ENCODE measurements at places on chromosomes 3 and 15. TPM values are rescaled to one million over a fixed set of nuclear protein-coding genes. Genes with fewer than 3 reads are reported as not detected.
A peak's percentile ranks its signal among the peaks of the same experiment; 100 is the strongest.

The UBL7 gene
- 28.9 TPM for polyA plus RNA-seq

DNA sequence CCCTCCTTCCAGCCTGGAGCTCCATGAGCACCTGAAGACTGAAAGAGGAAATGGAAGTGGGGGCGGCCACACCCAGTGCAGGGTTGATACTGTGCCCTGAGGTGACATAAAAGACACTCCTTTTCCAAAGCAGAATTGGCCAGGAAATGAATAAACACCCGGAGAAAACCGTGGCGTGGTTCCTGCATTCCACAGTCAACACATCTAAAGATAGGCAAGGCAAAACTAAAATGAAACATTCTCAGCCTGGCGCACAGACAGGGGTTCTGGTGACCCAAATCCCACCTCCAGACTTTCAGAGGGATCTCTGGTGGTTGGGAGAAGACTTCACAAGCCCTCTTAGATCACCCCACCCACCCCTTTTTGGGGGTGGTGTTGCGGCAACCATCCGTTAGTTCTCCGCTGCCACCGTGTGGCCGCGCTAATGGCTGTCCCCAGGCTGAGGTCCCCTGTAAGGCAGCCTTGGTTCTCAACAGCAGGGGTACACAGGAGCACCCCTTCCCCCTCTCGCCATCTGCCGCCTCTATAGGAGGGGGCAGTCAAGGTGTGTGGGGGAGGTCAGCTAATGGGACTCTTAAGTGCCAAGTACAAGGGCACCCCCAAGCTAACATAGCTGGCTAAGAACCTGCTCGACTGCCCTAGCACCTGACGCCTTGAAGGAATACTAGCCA lies 2.5 kb upstream of the MST1R start:
- peak; percentile 69 for DNase-seq

The ZBTB20 gene
- polyA plus RNA-seq = 0.69 TPM

The FOXB1 gene
- polyA plus RNA-seq = not detected

DNA sequence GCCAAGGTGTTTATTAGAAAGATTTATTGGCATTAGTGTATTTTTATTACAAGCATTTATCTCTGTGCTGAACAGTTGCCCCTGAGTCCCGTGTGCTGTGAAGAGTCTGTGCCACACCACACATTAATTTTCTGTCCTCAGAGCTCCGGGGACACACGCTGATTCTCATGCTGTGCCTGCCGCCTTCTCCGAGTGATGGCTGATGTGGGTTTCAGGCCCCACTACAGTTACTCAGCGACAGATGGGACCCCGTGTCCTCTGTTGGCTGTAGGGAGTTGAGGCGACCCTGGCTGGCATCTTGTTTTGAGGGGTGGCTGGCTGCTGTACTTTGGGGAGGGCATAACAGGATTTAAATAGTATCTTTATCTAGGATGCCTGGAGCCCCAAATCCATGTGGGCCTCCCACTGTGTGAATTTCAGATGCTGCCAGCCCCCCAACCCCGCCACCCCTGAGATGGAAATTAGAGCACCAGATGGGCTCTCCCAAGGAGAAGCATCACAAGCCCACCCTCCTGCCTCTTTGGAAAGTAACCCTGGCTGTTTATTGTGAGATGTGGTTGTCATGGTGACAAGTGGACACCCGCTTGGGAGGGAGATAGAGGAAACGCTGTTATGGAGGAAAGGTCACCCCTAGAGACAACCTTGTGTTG lies 185.6 kb downstream of the APBA2 start:
- DNase-seq = no peak

GRCh38 chr3:176971613-176972174 lies 225.6 kb downstream of the TBL1XR1 start:
- no peak for DNase-seq

The NECTIN3 gene
- 7.6 TPM for polyA plus RNA-seq
